ENCODE measurements at places on chromosomes 4 and X.

GRCh38 chr4:73865431-73866096 lies 3.6 kb upstream of the CXCL1 start:
- DNase-seq, result no peak

- DNase-seq, result no peak
Observed at GRCh38 chrX:117957128-117957527, 159.5 kb downstream of the KLHL13 start.

DNA sequence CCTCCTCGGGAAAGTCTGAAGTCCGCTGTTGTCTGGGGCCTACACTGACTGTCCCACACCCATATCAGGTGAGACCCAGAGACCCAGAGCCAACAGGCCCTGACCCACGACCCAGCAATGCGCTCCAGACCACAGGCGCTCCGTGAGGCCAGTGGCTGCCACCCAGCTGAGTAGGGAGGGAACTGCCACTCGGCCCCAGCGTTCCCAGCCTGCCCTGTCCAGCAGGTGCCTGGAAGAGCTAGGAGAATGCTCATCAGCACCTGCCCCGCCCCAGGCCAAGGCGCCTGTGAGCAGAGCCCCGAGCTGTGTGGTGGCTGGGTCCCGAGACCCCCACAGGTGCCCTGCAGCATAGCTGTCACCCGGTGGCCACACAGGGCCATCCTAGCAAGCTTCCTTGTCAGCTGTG lies 2.7 kb downstream of the SPON2 start:
- DNase-seq, result no peak

GRCh38 chrX:121802881-121803412 lies 755.5 kb downstream of the GLUD2 start:
- no peak for DNase-seq

DNA sequence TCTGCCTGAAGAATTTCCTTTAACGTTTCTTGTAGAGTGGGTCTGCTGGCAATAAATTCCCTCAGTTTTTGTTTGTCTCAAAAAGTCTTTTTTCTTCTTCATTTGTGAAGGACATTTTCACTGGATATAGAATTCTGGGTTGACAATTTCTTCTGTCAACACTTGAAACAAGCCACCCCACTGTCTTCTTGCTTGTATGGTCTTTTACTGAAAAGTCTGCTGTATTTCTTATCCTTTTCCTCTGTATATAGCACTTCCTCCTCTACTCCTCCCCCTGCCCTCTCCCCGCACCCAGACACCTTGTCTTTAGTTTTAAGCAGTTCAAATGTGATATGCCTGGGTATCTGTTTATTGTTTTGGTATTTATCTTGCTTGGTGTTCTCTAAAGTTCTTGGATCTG lies 23.3 kb downstream of the SLC9A7 start:
- DNase-seq, result no peak

Measured in AG09309 (cell line).